ENCODE measurements at places on chromosomes 1 and 21.
A peak's percentile ranks its signal among the peaks of the same experiment; 100 is the strongest.

GRCh38 chr1:27635396-27636142, 584 bp upstream of the FGR start:
- DNase-seq: no peak

GRCh38 chr1:153985341-153985912, 712 bp downstream of the RAB13 start:
- DNase-seq: no peak

DNA sequence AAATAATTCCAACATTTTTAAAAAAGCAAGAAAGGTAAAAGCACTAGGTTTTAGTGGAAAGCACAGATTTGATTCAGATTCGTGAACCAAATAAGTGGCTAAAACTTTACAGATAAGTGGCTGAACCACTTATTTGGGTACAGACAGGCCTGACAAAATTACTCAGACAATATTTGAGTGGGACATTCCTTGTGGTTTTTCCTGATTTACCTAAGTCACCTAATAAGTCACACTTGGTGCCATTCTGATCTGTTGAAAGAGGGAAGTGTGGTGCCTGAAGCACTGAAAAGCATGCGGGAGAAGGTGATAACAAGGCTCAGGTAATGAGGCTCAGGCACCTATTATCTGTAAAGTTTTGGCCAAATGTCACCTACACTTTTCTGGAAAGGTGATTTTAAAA, 81.6 kb upstream of the CD55 start:
- no peak for DNase-seq

DNA sequence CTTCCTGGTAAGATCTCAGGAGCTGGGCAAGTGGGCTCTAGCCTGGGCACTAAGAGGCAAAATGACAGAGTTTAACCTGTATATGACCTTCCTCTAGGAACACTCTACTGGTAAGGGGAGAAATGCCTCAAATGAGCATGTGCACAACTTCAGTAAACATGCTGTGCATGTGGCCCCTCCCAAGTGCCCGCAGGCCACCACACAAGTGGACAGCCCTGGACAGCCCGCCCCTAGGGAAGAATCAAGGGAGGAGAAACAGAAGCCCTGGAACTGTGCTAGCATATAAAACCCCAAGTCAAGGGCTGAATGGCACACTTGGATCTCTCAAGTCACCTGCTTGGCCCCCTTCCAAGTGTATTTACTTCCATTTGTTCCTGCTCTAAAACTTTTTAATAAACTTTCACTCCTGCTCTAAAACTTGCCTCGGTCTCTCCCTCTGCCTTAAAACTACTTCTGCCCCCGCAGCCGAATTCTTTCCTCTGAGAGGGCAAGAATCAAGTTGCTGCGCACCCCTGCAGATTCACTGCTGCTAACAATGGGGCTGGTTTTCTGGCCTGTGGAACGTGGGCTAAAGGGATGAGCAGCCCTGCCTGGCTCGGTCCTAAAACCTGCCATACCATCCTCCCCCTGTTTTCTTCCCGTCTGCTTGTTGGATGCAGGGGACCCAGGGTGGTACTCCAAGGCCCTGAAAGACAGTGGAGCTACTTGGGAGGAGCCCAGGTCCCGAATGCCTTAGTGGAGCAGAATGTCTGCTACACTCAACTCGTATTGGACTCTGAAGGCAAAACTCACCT, 93.5 kb downstream of the IER5 start:
- DNase-seq: no peak

- no peak for DNase-seq
Measured at GRCh38 chr1:26607186-26607585, 77.6 kb downstream of the RPS6KA1 start.

GRCh38 chr1:32636914-32637645, 13.3 kb downstream of the ZBTB8OS start:
- DNase-seq: no peak

DNA sequence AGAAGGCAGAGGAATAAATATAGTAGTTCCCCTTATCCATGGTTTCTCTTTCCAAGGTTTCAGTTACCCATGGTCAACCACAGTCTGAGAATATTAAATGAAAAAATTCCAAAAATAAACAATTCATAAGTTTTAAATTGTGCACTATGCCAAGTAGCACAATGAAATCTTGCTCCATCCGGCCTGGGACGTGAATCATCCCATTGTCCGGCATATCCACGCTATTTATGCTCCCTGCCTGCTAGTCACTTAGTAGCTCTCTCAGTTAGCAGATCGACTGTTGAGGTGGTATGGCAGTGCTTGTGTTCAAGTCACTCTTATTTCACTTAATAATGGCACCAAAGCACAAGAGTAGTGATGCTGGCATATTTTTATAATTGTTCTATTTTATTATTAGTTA, 58.6 kb upstream of the ARHGAP29 start:
- no peak for DNase-seq

DNA sequence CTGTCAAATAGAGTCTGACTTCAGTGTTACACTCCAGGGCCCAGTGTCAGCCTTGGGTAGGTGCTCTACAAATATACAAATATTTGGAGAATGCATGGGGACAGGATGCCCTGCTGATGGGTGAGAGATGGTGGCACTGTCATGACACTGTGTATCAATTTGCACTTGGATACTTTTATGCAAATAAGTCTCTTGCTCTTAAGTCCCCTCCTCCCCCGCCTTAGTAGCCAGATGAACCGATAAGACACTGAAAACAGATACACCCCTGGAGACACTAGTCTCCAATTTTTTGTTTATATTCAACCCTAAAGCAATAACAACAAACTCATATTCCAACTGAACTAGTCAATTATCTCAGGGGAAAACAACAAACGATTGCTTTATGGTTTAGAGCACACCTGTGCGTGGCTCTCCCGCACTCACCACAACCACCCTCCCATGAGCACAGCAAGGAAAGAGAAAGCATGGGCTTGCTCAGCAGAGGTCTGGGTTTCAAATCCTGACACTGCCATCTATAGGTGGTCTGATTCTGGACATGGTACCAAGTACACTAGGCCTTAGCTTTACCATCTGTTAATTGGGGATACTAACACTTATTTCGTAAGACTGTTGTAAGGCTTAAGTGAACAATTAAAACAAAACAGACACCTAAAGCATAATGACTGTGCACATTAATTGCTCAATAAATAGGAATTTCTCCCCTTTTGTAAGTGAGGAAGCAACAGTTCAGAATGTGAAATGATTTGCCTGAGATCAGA, 50.3 kb downstream of the HIVEP3 start:
- no peak for DNase-seq

DNA sequence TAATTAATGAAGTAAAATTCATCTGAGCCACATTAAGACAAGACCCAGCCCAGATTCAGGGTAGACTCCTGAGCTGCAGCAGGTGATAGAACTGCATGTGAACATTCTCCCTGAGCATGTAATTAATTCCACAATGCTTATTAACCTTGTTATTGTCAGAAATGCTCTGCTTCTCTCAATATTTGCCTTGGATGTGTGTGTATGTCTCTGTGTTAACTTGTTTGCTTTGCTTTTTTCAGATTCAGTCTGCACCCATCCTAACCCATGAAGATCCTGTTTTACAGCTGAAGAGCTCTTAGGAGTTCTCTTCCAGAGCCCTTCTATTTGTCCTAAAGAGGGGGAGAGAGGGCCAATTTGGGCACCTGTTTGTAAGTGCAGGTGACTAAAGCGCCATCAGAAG, 143.2 kb upstream of the BMP8A start:
- peak; percentile 15 for DNase-seq

- no peak for DNase-seq
Measured at GRCh38 chr1:244662599-244662998, 9.7 kb downstream of the DESI2 start.

Data from NCI-H1417 treated with DMSO at 0.1 percent for 48 hours (cell line).